ENCODE measurements at places on chromosomes 1 and 21.

- DNase-seq = no peak
Observed at GRCh38 chr1:25481625-25482024, 50.9 kb downstream of the MACO1 start.

DNA sequence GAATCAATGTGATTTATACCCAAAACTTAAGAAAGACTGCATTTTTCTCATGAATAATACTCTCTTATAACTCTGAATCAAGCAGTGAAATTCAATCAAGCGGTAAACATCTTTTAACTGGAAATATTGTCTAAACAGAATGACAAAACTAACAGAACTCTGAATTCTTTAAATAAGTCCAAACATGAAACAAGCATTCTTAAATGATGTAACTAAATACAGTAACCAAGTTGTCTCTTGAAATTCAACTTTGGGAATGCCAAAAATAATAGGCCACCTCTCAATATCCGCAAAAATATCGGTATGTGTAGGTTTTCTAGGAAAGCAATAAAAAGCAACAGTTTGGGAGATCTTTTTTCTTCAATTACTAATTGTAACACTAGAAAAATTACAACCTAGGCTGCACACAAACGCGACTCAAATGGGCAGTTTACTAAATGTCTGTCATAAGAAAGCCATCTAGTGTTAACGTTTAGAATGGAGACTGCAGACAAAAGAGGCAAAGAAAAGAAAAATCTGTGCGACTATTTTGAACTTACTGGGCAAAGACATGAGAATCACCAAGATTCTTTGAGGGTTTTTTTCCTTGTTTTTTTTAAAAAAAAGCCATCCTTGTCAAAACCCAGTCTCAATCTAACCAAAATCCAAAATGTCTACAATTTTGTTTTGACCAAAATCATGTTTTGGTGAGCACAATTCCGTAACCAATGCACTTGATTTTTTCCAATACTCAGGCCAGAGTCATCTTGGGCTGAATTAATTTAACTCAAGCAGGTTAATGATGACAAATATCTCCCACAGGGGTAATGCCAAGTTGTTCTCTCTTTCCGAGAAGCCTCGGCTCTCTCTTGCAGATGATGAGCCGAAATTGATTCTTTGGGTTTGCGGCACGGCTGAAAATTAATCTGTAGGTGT is 1.3 kb downstream of the SIPA1L2 start:
- DNase-seq = no peak

GRCh38 chr21:42298237-42298636 is 17.0 kb downstream of the TFF3 start:
- DNase-seq = no peak

DNA sequence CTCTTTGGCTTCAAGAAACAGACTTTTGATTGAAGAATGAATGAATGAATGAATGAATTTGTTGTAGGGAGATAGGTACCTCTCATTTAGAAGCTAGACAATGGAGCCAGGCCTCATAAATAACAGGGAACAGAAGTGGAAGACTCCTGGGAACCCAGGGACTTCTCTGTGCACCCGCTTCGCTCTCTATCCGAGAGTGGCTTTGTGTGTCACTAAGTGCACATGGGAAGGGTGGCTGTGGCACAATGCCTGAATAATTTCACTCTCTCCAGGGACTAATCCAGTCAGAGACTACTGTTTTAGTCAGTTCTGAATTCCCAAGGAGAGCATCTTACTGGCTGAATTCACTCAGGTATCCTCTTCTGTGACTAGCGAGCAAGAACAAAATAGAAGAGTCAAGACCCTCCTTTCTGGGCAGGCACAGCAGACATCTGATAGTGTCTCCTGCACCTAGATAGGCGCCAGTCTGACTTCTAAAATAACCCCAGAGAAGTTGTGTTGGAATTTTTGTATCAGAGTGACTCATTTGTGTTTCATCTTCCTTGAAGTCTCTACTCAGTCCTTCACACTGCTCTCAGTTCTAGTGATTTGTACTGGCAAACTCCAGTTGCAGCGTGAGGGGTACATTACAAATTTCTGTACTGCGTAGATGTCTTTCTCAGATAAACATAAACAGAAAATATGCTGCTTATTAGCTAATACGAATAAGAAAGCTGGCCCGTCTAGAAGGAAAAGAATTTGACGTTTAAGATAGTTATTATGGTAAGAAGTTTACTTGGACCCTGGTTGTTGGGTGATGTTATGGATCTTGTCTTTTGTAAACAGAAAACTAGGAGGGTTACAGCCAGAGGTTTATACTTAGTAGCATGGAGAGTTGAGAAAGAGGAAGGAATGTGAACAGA is 34.0 kb downstream of the BACH1 start:
- no peak for DNase-seq

DNA sequence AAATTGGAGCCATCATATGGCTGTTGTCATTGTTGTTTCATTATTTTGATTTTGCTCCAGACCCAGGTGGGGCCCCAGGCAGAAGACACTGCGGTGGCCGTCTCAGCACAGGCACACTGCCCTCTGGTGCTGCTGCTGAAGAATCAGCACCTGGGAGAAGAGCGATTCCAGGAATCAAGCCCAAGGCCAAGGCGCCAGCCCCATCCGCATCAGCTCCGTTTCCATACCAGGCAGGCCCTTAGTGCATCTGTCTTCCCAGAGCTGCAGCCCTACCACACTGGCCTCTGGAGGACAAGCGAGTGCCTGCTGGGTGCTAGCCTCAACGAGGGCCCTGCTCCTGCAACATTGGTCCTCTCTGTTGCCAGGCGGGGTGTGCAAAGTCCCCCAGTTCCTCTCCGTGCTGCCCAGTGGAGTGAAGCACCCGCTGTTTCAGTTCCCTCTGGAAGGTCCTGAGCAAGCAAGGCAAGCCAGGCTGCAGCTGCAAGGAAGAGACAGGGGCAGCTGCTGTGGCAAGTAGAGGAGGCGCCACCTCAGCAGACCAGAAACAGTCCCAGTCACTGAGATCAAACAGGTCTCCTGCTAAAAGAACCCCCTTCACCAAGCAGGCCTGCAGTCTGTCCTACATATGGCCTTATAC is 5.2 kb downstream of the GRIK3 start:
- no peak for DNase-seq

GRCh38 chr1:121558514-121558913 is 373.7 kb downstream of the SRGAP2C start:
- DNase-seq = no peak

GRCh38 chr21:22395965-22396364 is 1397.8 kb downstream of the NCAM2 start:
- DNase-seq = no peak

GRCh38 chr1:84853741-84854721 is 39.0 kb downstream of the LPAR3 start:
- DNase-seq = no peak

DNA sequence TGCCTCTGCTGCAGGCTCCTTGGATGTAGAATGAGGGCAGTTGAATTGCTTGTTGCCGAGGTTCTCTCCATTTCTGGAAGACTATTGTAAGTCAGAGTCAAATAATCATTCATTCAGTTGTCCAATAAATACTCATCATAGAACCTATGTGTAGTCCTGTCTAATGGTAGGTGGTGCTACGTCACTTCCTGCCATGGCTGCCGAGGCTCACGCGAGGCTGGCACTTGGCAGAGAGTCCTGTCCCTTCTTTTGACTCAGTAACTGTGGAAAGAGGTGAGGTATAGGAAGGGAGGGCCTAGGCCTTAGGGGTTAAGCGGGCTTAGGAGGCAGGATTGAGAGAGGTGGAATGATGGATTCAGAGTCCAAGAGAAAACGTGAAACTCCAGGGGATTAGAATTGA is 9.7 kb downstream of the ADARB1 start:
- DNase-seq = no peak

- no peak for DNase-seq
Observed at GRCh38 chr1:191368891-191369654, 789.2 kb upstream of the RGS18 start.

GRCh38 chr21:24272521-24272938 is 1334.8 kb downstream of the MRPL39 start:
- DNase-seq = no peak

DNA sequence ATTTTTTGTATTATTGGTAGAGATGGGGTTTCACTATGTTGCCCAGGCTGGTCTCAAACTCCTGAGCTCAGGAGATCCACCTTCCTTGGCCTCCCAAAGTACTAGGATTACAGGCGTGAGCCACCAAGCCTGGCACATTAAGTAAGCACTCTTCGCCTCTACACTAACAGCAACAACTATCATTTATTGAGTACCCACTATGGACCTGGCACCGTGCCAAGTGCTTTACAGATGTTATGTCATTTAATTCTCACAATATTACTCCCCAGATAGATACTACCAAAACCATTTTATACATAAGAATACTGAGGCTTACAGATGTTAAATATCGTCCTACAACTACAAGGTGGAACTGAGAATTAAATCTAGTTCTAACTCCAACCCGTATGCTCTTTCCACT is 50.1 kb downstream of the TUT4 start:
- no peak for DNase-seq

GRCh38 chr1:207968521-207969009 is 57.6 kb upstream of the CD34 start:
- no peak for DNase-seq

GRCh38 chr1:216073793-216074595 is 349.3 kb downstream of the USH2A start:
- no peak for DNase-seq

- no peak for DNase-seq
Observed at GRCh38 chr1:234322979-234323378, 50.3 kb upstream of the COA6 start.

DNA sequence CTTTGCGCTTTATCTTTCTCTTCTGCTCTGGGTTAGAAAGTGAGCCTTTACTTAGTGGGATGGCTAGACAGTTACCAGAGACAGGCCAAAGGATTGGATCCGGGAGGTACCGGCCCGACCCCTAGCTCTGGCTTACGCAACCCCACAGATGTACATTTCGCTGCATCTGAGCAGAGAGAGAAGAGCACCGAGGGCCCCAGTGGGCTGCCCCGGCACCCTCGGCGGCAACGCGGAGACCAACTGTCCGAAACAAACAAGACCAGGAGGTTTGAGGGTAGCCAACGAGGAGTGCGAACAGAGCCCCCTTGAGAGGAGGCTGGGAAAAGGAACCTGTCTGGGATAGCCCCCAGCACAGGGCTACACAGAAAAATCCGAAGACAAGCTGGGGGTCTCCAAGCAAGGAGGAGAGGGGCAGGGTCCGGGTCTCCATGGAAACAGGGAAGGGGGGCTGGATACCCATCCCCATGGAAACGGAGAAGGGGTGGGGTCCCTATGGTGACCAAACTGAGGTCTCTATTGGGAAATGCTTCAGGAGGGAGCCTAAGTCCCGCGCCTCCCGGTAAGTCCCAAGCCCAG is 373 bp downstream of the MTF1 start:
- DNase-seq = peak; percentile 5

DNA sequence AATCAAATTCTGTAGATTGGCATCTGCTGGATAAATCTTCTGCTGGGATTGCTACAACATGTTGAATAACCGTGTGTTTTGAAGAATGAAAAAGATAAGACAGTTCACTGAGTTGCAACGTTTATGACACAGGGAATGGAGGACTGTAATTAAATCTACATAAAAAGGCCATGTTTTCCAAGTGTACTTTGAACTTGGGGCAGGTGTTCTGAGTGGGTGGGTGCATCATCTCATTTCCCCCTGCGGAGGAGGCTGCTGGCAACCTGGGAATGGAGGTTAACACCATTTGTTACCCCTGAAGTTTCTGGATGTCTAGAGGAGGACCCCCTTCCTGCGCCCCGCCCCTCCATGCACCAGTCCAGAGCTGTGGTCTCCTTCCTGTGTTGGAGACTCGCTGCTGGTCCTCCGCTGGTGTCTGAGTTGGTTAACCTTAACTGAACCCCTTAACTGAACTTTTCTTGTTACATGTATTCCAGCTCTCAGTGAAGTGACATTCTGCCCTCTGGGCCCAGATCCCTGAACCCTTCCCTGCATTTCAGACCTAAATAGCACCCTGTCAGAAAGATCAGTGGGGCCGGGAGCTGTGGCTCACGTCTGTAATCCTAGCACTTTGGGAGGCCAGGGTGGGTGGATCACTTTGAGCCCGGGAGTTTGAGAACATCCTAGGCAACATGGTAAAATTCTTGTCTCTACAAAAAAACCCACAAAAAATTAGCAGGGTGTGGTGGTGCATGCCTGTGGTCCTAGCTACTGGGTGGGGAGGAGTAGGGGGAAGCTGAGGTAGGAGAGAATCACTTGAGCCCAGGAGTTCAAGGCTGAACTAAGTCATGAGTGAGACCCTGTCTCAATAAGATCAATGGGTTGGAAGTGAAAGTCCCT is 31.8 kb downstream of the UCK2 start:
- DNase-seq = no peak

- no peak for DNase-seq
Observed at GRCh38 chr1:113242481-113242880, 147.8 kb upstream of the MAGI3 start.

DNA sequence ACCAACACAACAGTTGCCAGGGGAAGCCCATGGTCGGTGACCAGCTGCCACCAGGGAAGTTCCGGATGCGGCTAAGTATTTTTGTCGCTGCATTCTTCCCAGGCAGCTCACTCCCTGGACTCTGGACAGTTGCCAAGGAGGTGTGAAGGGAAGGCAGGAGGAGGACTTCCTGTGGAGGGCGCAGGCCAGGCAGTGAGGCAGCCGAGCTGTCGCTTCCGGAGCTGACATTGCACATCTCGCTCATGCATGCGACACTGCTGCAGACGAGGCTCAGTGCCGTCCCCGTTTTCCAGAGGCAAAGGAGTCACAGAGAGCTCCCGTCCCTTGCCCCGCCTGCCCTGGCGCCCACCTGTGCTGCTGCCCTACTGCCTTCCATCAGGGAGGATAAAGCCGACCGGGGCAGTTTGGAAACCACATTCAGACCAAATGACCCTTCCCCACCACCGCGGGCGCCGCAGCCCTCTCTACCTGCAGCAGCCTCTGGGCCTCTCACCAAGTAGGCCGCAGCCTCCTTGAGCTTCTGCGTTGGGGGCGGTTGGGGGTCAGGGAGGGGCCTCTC is 81.4 kb downstream of the NENF start:
- DNase-seq = peak; percentile 24

DNA sequence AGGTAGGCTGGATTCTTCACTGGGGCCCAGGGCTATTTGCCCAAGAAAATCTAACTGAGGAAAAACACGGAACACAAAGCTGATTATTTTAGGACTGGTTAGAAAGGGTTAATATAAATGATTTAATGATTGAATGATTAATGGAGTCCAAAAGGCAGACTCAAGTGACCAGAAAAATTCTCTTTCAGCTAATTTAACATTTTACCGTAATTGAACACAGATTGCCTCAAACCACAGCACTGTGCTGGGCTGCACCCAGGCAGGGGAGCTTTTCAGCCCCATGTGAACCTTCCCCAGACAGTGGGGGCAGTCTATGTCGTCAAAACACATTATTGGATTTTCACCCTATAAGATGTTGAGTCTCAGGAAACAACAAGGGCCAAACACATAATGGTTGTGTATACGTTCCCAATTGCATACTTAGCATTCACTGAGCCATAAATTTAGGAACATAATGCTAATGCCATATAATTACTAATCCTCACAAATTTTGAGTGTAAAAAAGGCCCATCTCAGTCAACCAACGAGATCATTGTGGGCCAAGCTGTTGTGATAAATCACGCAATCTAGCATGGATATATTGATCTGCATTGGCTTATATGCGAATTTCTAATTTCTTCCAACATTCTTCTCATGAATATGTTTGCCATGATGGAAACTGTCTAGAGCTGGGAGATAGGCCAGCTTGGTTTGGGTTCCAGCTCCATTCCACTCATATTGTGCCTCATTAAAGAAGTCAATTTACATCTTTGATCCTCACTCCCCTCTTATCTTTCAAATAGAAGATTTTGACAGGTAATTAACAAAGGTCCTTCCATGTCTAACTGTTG is 27.7 kb downstream of the DSCAM start:
- DNase-seq = no peak

All from left renal cortex interstitium (tissue), 4 donors.